Activated CD8-positive, alpha-beta memory T cell treated with anti-CD3 and anti-CD28 coated beads for 24 hours (primary cell): ENCODE measurements at places on chromosomes 1 and 21.

DNA sequence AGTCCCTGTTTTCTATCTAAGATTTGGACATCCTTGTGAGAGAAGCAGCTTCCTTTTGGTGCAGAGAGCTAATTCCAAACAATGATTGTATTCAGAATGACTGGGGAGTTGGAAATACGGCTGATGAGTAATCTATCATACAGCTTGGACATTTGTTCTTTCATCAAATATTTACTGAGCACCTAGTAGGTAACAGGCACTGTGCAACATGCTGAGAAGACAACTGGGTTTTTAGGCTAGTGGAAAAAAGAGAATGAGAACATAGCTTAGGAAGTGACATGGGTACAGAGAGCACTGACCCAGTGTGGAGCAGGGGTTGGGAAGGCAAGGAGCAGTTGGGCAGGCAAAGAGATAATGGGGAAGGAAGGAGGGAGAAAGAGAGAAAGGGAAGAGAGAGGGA is 87.5 kb downstream of the TBX19 start:
- no peak for DNase-seq

DNA sequence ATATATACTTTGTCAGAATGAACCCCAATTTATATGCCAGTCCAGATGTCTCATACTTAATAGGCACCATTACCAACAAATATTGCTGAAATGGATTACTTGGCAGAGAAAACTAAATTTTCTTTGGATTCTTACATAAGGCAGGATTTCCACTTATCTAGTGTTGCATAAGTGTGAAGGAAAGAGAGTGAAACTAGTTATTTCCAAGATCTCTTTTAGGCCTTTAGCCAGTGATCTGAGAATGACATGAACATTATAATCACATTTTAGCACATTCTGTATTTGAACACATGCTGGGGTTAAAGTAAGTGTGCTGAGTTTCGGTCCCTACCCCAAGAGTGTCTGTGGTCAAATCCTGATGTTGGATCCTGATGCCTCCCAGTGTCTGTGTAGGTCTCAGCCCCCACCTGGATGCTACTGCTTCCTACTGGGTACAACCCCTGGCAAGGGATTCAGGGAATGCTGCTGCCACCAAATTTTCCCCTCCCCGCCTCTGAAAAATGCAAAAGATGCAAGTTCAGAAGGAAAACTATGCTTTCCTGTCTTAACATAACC is 11.2 kb downstream of the DDAH1 start:
- no peak for DNase-seq

GRCh38 chr21:43329711-43330269 is 97.1 kb downstream of the SIK1 start:
- no peak for DNase-seq

DNA sequence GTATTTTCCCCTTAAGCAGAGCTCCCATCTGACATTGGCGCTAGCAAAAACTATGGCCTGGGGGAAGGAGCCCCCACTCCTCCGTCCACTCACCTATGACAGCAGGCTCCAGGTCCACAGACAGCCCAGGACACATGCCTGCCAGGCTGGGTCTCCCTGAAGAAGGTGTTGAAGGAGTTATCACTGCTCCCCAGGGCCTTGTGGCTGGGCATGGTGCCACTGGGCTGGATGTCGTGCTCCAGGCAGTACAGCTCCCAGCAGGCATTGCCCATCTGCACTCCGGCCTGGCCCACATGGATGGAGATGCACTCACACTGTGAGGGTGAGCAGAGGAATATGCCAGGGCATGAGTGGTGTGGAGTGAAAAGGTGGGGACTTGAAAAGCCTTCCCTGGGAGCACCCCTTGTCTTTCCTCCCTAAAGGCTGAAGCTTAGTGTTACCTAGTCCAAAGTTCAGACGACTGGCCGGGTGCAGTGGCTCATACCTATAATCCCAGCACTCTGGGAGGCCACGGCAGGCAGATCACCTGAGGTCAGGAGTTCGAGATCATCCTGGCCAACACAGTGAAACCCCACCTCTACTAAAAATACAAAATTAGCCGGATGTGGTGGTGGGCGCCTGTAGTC is 30.0 kb downstream of the RABIF start:
- DNase-seq: no peak

DNA sequence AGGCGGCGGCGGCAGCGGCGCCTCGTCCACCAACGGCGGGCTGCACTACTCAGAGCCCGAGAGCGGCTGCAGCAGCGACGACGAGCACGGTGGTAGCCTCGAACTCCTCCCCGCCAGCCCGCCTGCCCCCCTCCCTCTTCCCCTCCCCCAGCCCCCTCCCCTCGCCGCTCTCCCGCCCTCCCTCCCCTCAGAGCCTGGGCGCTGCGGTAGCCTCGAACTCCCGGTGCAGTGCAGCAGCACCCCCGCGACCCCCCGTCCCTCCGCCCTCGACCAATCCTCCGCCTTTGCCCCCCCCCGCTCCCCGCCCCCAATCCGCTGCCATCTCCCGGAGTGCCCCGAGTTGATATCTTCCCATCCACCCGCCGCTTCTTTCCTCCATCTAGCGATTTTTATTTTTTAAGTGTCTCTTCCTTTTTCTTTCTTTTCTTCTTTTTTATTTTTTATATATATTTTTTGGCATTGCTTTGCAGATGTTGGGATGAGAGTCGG is 516 bp downstream of the RCOR3 start:
- DNase-seq: no peak
